Stimulated activated CD8-positive, alpha-beta memory T cell treated with anti-CD3 and anti-CD28 coated beads, Interleukin-15, amount 100 ng/mL, for 24 hours (primary cell): ENCODE measurements at places on chromosomes 11 and 22.

- DNase-seq: no peak
Observed at GRCh38 chr22:30212363-30212995, 34.1 kb downstream of the LIF start.

GRCh38 chr11:57260937-57261783 is 24.1 kb upstream of the APLNR start:
- no peak for DNase-seq

DNA sequence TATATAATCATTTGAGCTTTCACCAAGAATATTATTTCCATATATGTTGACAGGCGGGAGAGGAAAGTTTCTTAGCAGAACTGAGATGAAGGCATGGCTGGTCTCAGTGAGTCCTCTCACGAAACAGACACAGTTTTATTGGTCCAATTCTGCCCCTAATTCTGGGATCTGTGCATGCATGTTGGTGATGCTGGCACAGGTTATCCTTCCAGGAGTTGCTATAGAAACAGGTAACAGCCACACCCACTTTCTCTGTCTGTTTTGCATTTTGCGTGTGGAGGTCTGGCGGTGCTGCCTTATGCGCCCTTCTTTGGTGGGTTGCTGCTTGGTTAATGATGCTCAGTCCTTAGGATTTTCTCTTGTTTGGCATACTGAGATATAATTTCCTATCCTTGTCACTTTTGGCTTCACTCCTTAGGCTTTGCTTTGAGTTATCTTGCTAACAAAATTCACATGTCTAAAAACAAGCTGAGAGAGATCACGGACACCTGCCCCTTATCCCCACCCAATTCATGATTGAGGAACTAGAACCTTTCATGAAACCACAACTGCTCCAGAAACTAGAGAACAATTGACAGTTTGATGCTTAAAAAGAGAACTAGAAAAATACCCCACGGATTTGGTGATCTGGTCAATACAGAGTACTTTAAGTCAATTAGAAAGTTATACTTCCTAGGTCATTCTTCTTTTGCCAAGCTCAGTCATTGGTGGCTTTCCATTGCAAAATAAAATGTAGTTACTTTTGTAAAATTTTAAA is 189.3 kb downstream of the FAT3 start:
- no peak for DNase-seq

- DNase-seq: no peak
Observed at GRCh38 chr11:22479208-22479607, 141.0 kb downstream of the SLC17A6 start.

GRCh38 chr22:45179276-45180049 is 15.7 kb downstream of the NUP50 start:
- DNase-seq: no peak

DNA sequence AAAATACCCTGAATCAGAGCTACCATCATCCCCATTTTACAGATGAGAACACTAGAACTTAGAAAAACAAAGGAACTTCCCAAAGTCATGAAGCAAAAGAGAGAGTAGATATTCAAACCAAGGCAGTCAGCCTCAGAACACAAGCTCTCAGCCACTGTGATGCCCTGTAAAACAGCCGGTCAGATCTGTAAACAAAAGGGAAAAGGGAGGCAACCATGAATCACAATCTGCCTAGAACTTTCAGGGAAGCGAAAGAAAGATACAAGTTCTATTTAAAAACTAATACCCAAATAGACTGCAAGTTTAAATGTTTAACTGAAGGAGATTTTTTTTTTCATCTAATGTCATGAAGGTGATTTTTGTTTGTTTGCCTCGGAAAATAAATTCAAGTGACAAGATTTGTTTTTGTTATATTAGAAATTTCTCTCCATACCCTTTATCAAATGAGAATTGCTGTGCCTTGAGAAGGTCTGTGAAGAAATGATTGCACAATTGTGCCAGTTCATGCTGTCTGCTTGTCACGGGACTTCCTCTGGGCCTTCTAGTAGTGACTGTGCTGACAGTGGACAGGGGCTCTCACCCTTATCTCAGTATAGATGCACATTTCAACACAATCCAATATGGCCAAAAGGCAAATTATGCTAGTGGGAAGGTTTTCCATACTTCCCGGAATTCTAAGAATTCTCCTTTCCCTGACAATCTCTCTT is 11.7 kb downstream of the SAA1 start:
- no peak for DNase-seq

- no peak for DNase-seq
Observed at GRCh38 chr11:86288776-86289507, 13.1 kb upstream of the HIKESHI start.

- DNase-seq: no peak
Observed at GRCh38 chr22:49455595-49455994, 372.1 kb downstream of the BRD1 start.

- no peak for DNase-seq
Observed at GRCh38 chr11:125513705-125514265, 17.7 kb upstream of the FEZ1 start.

DNA sequence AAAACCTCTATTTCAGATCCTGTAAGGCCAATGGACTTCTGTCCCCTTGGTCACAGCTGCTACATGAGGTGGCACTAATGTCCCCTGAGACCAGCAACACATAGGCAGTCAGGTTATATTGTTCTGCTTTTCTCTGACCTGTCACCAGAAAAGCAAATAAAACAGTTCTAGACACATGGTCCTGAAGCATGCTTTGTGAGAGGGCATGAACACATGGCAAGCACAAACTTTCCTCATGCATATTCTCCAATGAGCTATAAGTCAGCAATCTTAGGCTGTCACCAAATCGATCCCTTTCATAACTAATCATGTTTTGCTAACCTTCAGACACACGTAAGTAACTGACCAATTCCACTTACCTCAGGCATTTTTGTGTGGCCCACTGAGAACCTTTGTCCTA is 225.4 kb upstream of the ZC3H12C start:
- no peak for DNase-seq
